ENCODE measurements at places on chromosomes 7 and 10.

DNA sequence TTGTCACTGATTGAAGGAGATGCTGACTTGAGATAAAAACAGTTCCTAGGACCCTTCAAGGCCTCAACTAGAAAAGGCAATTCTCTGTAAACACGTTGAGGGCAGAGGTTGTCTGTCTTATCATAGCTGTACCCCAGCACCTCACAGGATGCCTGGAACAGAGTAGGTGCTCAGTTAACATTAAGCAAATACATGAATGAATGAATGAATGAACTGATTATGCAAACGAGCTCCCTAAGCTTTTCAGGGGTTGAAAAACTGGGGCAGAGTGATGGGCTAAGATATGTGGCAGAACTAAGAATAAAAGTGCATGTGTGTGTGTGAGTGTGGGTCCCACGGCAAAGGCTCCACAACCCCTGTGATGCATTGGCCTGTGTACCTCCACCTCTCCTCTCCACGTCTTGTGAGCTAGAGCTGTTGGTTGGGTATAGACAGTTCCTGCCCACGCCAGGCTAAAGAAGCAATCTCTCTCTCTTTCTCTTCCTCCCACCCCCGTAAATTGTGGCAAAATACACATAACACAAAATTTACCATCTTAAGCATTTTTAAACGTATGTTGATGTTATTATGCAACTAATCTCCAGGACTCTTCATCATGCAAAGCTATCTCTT is 20.9 kb upstream of the SMC3 start:
- DNase-seq: no peak

DNA sequence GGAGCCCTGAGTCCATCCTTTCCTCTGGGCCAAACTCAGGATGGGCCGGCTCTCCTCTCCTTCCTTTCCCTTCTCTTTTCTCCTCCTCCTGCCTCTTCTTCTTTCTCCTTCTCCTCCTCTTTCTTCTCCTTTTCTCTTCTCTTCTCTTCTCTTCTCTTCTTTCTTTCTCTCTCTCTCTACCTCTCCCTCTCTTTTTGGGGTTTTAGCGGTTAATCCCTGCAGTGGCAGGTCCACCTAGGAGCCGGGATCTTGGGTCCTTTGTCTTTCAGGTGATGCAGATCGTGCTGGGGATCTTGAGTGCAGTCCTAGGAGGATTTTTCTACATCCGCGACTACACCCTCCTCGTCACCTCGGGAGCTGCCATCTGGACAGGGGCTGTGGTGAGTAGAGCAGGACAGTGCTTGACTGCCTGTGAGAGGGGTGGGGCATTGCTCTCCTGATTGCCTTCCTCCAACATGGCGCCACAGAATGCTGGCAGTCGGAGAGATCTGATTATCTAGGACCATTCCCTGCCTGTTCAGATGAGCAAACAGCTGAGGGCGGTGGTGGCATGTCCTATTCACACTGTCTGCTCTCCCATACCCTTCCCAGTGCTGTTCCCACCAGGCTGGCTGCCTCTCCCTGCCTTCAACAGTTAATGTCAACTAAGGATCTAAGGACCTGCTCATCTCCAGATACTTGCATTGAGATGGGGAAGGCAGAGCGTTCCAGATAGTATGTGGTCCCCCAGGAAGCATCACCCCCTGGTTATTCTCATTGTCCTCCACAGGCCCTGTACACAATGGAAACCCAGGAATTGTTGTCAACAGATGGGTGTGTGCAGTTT is 1.6 kb downstream of the TMEM176A start:
- DNase-seq: no peak

GRCh38 chr7:94792241-94792640 is 115.2 kb upstream of the PPP1R9A start:
- DNase-seq: no peak

- no peak for DNase-seq
Measured at GRCh38 chr10:92848037-92848440, 281 bp upstream of the EXOC6 start.

DNA sequence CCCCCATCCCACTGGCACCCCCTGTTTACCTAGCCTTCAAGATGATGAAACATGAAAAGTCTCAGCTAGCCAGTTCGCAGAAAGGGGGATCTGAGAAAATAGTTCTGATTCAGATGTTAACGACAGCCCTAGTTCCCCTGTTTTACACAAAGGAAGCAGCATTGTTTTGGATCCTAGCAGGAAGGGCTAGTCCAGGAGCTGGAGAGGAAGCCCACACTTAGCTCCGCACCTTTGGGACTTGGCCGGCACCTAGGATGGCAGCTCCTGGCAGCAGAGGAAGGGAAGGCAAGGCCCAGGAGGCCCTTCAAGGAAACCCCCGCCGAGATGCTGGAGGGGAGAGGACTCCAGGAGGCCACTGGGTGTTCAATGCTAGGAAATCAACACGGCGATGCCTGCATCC is 29.0 kb upstream of the MGMT start:
- no peak for DNase-seq

- DNase-seq: no peak
Measured at GRCh38 chr10:130630135-130630534, 493.9 kb downstream of the GLRX3 start.

GRCh38 chr10:77156406-77156879 is 481.2 kb downstream of the KCNMA1 start:
- DNase-seq: peak; percentile 94
